Activated CD8-positive, alpha-beta memory T cell treated with anti-CD3 and anti-CD28 coated beads for 1 hour (primary cell): ENCODE measurements at places on chromosomes 5 and 9.

- DNase-seq, result no peak
Measured at GRCh38 chr9:133165452-133165730, 1.7 kb upstream of the GBGT1 start.

DNA sequence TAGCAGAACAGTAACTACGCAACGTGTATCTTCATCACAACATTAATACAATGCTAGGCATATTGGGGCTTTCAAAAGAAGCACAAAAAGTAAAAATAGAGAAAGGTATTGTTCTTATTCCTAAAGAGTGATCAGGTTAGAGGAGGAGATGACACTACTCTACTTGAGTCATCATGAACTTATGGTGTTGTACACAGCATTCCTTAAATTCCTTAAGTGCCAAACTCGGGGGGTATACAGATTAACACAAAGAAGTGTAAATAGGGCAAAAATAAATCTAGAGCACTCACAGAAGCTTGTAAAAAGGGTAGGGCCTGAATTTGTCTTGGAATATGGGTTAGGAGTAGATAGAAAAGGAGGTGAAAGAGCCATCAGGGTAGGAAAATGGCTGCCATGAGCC is 308.0 kb upstream of the DAP start:
- DNase-seq, result no peak

- DNase-seq, result no peak
Measured at GRCh38 chr9:132006677-132007370, 72.8 kb downstream of the MED27 start.

GRCh38 chr5:152170350-152170749 is 234.7 kb downstream of the NMUR2 start:
- no peak for DNase-seq

DNA sequence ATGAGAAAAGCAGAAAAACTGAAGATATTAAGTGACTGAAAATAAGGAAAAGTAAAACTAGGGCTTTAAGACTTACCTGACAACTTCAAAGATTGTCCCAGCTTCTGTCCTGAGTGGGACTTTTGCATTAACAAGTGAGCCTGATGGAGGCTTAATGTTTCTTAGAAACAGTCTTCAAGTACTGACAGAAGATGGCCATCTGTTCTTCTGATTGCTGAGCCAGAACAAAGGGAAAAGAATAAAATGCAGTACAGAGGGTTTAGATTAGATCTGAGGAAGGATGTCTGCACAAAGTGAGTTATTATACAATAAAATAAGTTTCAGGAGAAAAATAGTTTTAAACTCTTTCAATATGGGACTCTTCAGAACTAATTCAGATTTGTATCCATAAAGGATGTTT is 500.7 kb downstream of the CETN3 start:
- no peak for DNase-seq

GRCh38 chr5:102932781-102933180 is 177.7 kb downstream of the PAM start:
- DNase-seq, result no peak

GRCh38 chr9:128370367-128370751 is 815 bp upstream of the URM1 start:
- no peak for DNase-seq

GRCh38 chr5:81950996-81951395 is 20.8 kb upstream of the ATG10 start:
- no peak for DNase-seq

DNA sequence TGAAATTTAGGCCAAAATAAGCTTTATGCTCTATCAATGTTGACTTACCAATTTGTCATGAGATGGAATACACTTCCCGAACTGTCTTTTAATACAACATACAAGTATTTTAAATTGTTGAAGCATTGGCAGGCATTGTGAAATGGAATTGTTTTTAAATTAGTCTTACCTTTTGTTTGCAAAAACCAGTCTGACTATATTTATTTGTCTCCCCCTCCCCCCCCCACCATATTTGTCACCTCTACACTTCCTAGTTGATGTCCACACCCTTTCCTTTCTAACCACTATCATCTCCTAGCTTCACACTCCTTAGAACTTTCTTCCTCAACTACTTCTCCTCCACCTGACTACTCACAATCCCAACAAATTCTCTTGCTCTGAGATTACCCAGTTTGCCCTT is 40.9 kb downstream of the FAF2 start:
- no peak for DNase-seq

DNA sequence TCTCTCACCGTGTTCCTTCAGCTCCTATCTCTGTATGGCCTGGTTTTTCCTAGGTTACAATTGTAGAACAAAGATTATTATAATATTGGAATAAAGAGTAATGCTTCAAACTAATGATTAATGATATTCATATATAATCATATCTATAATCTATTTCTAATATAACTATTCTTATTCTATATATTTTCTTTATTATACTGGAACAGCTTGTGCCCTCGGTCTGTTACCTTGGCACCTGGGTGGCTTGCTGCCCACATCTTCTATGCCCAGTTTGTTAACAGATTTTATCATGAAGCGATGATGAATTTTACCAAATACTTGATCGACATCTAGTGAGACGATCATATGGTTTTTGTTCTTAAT is 363.6 kb upstream of the TYRP1 start:
- no peak for DNase-seq

DNA sequence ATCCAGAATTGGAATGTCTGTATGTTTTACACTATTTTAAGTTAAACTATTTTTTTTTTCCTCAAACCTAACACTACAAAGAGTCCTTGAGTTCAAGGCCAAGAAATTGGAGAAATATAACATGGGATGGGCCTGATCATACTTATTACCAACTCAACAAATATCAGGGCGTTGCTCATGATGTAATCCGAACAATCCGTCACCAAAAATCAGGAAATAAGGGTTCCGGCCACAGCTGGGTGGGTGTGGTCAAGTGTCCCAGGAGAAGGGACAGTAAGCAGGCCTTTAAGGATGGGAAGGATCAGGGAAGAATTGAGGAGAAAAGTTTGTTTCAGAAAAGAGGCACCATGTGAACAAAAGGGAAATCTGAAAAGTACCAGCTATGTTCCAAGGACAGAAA is 29.8 kb downstream of the MED27 start:
- DNase-seq, result no peak

DNA sequence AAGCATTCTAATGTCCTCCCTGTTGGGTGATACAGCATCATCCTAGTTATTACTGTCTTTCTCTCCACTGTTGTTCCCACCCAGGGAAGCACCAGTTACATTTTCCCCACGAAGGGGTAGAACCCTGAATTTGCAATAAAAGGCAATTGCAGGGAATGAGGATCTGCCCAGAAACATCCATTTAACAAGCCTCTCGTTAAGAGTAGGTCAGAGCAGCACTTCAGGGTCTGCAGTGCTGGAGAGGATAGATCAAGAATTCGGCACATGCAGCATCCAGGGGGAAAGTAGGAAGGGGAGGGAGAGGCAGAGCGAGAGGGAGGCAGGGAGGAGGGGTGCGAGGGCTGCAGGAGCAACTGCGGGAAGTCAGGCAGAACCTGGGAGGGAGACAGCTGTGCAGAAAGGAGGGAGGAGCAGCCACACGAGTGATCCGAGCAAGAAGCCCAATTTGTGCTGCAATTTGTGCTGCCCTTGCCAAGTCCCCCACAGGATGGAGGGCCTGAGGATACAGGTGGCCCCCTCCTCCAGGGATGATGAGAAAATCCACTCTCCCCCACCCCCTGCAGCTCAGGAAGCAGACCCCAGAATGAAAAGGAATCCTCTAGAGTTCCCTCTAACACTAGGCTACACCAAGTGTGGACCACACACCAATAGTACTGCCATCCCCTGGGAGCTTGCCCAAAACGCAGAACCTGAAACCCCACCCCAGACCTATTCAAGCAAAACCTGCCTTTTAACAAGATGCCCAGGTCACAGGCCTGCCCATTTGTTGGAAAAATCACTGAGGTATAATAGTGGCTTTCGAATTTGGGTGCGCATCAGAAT is 62.2 kb downstream of the EPB41L4B start:
- DNase-seq, result no peak

- no peak for DNase-seq
Measured at GRCh38 chr9:8484597-8485191, 685.1 kb upstream of the DMAC1 start.

DNA sequence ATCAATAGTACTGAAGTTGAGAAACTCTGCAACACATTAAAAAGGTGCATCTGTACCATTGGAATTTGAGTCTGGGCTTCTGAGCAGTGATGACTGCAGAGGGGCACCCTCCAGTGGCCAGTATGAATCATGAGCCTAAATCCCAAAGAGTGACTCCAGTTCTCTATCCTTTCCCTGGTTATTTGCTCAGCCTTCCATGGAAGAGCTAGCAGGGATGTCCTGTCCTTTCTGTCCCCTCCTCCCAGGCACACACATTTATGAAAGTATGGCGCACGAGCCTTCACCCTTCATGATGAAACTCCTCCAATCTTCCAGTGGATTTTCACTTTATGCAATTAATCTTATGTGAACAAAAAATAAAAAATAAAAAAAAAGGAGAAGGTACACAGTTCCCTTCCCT is 81.0 kb downstream of the ESM1 start:
- DNase-seq, result no peak

- no peak for DNase-seq
Measured at GRCh38 chr5:178931846-178932760, 8.9 kb upstream of the ZNF454 start.

- no peak for DNase-seq
Measured at GRCh38 chr5:170466988-170467707, 36.7 kb upstream of the KCNIP1 start.

- no peak for DNase-seq
Measured at GRCh38 chr5:50767588-50767987, 101.2 kb downstream of the PARP8 start.

DNA sequence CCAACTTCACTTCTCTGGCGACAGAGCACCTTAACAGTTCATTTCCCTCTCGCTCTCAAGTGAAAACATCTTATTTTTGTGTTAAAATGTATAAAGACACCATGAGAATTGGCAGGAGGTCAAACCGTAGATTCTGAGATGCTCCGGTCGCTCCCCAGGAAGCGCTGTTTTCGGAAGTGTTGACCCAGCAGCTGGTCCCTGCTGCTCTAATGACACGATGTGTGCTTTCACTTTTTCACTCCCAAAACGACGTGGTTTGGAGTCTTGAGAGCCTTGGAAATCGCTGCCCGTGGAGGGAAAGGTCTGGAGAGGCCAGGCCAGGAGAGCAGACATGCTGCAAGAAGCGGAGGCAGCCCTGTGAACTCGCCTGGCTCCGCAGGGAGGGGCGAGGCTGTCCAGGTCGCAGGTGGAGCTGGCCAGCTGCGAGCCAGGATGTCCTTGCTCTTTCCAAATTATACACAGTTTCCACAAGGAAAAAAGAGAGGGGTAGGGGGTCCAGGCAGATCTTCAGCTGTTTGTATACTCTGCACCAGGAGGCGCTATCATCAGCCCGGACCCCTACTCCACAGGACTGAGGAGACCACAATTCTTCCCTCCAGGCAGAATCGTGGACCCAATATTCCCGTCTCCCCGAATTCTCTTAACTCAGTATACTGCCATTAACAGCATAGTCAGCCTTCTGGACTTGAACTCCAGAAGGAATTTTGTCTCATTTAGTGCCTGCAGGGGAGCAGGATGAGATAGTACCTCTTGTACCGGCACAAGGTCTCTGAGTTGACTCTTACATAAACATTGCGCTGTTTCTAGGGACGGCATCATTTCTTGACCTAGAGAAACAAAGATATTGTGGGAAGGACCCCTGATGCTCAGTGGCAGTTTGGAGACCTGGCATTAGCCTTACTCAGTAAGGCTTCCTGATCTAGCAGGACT is 248.6 kb upstream of the ANKRD55 start:
- no peak for DNase-seq

DNA sequence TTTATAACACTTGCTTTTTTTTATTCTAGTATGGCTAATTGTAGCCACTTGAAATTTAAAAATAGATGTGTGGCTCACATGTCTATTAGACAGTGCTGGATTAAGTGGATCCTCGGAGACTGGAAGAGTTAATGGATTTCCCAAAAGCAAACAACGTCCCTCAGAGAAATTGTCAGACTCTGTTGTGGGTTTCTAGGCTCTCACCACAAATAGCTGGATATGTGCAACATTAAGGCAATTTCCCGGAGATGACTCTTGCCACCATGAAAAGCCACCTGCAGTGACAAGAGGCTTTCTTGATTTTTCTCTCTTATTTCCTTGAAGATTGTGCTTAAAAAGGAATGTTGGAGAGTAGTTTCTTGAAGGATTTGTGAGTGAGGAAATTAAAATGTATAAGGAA is 43.2 kb downstream of the TMEM167A start:
- no peak for DNase-seq
